Stimulated activated CD4-positive, alpha-beta T cell treated with anti-CD3 and anti-CD28 coated beads, Interleukin-1b, Interleukin-23, amount 100 ng/mL, for 1 hour (primary cell): ENCODE measurements at places on chromosomes 6 and 20.

GRCh38 chr6:35449287-35449881 is 2.8 kb upstream of the FANCE start:
- DNase-seq: no peak

DNA sequence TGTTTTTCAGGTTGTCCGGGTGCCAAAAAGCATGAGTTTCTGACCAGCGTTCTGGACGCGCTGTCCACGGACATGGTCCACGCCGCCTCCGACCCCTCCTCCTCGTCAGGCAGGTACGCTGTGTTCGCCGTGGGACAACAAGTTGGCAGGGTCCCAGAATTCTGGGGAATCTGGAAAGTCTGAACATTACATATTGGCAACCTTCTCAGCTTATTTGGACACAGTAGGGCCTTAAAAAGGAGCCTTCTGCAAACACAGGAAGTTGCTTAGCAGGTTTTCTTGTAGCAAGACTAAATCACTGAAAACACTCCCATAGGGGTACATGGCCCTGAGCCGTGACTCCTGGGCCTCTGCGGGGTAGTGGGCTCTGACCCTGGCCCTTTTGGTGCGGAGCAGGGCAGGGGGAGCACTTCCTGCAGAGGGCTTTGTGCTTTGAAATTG is 209.7 kb downstream of the SMOC2 start:
- no peak for DNase-seq

GRCh38 chr6:26217714-26218075 is 130.5 kb downstream of the HFE start:
- DNase-seq: no peak

DNA sequence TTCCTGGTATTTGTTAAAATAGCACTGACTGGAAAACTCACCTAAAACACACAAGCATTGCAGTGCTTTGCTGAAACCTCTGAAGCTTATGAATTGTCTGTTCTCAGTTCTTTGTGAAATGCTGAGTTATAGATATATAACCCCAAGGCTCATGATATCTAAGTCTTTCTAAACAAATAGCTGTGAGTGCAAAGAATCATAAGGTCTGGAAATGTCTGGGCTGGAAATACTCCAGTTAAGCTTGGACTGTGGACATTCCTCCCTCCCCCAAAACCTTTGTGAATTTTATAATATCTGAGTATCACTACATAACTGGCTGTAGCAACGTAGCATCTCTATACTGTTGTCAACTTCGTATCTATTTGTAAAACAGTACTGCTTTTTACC is 69.1 kb downstream of the CBLN4 start:
- no peak for DNase-seq

DNA sequence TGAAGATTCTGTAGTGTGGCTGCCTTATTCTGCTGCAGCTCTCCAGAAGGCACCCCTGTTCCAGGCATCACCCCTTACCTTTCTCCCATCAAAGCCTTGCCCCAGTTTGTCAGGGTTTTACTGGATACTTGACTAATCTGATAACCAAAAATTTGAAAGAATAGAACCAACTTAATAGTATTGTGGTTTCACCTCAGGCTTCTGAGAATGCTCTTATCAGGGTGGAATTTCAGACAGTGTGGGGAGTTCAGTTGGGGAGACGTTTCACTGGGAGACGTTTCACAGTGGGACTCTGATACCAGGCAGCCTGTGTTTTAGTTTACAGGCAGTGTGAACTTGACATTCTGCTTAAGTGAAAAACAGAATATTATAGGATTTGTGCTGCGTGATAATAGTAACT is 50.5 kb downstream of the SCAND1 start:
- DNase-seq: no peak
